ENCODE measurements at places on chromosomes 7 and 10. TPM values are rescaled to one million over a fixed set of nuclear protein-coding genes. Genes with fewer than 3 reads are reported as not detected.

TDRD1 gene
- polyA plus RNA-seq: 0.05 TPM

DNA sequence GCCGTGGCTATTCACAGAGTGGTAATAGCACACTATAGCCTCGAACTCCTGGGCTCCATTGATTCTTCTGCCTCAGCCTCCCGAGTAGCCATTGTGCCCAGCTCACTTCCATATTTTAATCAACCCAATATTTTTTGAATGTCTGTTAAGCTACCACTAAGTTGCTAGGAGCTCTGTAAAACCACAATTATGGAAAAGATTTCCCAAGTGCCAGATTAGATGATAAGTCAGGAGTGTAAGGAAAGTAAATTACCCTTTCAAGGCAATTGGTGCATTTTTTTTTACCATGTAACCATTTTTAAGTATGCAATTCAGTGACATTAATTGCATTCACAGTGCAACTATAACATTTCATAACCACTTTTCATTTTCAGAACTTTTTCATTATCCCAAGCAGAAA lies 87.5 kb upstream of the GATAD1 start:
- DNase-seq: no peak

DNA sequence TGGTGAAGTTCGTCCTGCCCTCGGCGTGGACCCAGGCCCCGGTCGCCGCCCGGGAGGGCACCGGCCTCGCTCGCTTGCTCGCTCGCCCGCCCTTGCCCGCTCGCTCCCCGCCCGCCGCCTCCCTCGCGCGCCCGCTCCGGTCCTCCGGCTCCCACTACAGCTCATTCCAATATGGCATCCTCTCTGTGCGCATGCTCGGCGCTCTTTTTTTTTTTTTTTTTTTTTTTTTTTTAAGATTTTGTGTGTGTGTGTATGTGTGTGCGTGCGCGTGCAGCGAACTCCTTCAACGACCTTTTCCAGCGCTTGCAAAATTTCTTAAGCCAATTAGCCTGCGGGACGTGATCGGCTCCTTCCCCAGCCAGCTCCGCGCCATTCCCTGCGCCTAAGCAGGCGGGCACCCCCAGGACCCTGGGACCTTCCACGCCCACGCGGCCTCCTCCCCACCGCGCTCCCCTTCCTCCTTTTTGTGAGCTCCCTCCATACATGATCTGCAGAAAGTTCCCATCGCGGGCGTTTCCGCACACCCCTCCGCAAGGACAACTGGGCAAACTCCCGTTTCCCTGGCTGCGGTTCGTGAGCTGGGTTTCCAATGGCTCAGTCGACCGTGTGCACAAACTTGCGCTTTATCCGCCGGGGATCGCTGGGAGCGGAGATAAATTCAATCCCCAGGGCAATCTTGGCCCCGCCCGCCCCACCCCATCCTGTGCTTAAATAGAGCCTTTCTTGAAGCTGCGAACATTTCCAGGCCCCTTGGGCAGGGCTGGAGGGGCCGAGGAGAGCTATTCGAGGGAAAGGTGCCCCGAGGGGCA lies at the start of gene SFMBT2:
SFMBT2 (minus strand) TSS at position 173 of the 809 bp plus-strand sequence. CDS start 29,136 bp downstream, outside the sequence.
- DNase-seq: peak; percentile 81

DNA sequence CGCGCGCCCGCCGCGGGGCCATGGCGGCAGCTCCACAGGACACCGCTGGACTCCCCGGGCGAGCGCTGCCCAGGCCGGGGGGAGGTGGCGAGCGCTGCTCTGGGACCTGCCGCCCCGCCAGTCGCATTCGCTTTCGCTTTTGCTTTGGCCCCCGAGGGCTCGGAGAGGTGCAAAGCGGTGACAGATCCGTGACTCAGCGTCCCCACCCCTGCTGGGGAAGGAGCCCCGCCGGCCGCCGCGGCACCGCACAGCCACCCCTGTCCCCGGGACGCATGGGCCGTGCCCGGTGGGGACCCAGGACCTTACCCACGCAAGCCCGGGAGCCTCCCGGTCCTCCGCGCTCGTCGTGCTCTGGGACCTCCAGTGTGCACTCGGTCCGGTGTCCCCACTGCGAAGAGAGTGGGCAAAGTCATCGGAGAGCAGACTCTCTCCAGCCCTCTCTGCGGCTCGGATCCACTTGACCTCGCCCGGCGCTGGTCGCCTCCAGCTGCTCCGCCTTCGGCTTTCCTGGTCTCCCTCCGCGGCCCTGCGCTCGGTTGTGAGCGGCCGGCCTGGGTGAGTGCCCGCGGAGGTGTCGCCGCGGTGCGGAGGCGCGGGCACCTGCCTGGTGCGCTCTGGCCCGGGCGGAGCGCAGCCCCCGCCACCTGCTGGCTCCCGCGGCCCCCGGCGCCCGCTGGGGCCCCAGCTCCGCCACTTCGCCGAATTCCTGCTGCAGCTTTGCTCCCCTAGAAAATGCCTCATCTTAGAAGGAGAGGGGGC lies at the start of gene IL15RA:
IL15RA (minus strand) TSS at position 73 of the 759 bp plus-strand sequence; CDS start at position 22, 51 bp downstream.
- peak; percentile 45 for DNase-seq

GRCh38 chr10:53918755-53919154 lies 882.3 kb downstream of the PCDH15 start:
- DNase-seq: no peak

- no peak for DNase-seq
Observed at GRCh38 chr7:35513828-35514227, 181.1 kb downstream of the HERPUD2 start.

ZNF117 gene
- polyA plus RNA-seq: 90.1 TPM

All from left kidney (tissue), 8 donors.